ENCODE measurements at places on chromosomes 4 and X. TPM values are rescaled to one million over a fixed set of nuclear protein-coding genes. Genes with fewer than 3 reads are reported as not detected.

Gene MAB21L2
- not detected for total RNA-seq

DNA sequence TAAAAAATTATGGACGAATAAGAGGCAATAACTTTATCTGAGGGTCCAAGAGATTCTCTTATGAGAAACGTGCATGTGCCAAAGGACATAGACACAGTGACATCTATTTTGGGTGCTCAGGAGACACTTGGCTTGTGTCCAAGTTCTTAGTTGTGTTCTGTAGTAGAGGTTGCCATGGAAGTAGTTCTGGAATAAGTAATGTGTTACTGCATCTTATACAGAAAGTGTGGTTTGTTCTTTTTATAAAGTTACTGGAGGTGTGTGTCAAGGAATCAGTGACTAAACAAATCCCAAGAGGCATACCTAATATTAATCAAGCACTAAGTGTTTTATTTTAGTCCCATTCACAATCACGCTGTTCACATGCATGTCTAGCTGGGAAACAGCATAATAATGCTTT is 305.7 kb downstream of the ARHGAP24 start:
- DNase-seq: no peak

- DNase-seq: no peak
These were observed 104.4 kb downstream of the CXCL13 start for GRCh38 chr4:77710059-77710458.

DNA sequence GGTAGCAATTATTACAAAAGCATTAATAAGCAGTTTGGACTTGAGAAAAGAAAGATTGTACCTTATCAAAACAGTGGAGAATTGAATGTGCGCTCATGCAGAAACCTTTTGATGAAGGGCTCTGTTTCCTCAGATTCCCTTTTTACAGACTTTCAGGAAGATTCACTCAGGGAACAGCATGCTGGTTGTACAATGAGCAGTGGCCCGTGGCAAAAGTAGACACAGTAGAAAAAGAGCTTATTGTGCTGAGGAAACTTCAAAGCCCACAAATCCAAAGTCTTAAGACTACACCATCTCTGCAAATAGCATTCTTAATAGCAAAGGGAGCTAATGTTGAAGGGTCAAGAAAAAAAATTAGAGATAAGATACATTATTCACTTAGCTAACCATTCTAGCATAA is 858.9 kb downstream of the PDHA2 start:
- no peak for DNase-seq

- no peak for DNase-seq
These were observed 37.5 kb upstream of the NEIL3 start for GRCh38 chr4:177271915-177272766.

- DNase-seq: no peak
These were observed 553.3 kb upstream of the MAGEB2 start for GRCh38 chrX:29662101-29662500.

DNA sequence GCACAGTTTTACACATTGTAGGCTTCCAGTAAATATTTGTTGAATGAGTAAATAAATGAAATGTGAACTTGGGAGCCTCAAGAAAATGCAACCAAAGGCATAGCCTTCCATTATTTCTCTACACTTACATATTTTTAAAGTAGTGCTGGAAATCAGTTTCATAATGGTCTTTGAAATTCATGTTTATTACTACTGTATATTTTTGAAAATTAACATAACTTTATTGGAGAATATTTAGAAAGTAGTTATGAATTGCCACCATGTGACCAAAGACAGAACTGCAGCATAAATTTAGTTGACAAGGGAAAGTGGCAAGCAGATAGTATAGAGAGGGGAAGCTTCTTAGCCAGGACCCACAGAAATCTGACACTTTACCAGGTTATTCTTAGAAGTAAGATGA is 6.4 kb downstream of the TCEAL8 start:
- DNase-seq: peak; percentile 29

Gene NCAPG
- 0.44 TPM for total RNA-seq
